ENCODE measurements at places on chromosomes 11 and 22. TPM values are rescaled to one million over a fixed set of nuclear protein-coding genes. Genes with fewer than 3 reads are reported as not detected.

The OR2AG1 gene
- not detected for total RNA-seq

The DRICH1 gene
- total RNA-seq, result 0.29 TPM

DNA sequence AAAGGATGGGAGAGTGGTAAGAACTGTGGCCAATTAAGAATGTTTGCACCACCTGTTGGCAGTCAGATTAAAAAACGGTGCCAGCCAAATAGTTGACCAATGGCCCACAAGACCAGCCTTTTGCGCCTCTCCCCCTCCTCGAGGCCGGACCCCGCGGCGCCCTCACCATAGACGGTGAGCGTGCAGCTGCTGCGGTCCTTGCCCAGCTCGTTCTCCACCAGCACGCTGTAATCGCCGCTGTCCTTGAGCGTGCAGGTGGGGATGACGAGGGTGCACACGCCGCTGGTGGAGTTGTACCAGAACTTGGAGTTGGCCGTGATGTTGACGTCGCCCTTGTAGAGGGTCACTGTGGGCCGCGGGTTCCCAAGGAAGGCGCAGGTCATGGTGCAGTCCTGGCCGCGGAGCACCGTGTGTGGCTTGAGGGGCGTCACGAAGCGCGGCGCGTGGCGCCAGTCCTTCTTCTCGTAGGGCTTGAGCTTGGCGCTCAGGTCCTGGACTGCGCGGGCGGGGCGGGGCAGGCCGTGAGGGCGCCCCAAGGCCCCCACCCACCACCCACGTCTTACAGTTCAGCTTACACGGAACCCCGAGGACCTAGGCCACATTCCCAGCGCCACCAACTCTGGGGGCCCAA, 7.2 kb downstream of the TMEM86A start:
- DNase-seq, result peak; percentile 84
- H3K36me3 ChIP-seq, result no peaks in the 10 kb centered on the region
- H3K27ac ChIP-seq, result no peak overlapping the region
- H3K4me1 ChIP-seq, result peaks cover 6% of the 10 kb centered on the region
- H3K27me3 ChIP-seq, result peaks cover 18% of the 10 kb centered on the region

DNA sequence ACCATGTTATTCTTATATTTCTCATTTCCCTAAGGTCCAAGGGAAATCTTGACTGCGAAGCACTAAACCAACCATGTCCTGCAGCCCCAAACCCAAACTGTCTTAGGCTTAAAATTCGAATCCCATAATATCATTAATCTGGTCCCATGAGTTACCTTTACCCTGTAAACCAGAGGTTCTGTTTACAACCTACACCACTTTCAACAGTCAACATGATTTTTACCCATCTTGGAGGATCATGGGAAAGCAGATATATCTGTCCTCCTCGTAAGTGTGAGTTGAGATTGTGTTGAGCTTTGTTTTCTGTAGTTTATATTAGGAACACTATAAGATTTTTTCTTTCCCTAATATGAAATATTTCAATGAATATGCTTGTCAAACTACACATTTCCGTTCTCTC, 6.4 kb downstream of the PRPF19 start:
- H3K4me1 ChIP-seq, result peaks cover 4% of the 10 kb centered on the region
- H3K4me3 ChIP-seq, result no peak overlapping the region
- H3K36me3 ChIP-seq, result peaks cover 73% of the 10 kb centered on the region
- H3K27me3 ChIP-seq, result no peaks in the 10 kb centered on the region
- DNase-seq, result no peak
- H3K27ac ChIP-seq, result no peak overlapping the region

DNA sequence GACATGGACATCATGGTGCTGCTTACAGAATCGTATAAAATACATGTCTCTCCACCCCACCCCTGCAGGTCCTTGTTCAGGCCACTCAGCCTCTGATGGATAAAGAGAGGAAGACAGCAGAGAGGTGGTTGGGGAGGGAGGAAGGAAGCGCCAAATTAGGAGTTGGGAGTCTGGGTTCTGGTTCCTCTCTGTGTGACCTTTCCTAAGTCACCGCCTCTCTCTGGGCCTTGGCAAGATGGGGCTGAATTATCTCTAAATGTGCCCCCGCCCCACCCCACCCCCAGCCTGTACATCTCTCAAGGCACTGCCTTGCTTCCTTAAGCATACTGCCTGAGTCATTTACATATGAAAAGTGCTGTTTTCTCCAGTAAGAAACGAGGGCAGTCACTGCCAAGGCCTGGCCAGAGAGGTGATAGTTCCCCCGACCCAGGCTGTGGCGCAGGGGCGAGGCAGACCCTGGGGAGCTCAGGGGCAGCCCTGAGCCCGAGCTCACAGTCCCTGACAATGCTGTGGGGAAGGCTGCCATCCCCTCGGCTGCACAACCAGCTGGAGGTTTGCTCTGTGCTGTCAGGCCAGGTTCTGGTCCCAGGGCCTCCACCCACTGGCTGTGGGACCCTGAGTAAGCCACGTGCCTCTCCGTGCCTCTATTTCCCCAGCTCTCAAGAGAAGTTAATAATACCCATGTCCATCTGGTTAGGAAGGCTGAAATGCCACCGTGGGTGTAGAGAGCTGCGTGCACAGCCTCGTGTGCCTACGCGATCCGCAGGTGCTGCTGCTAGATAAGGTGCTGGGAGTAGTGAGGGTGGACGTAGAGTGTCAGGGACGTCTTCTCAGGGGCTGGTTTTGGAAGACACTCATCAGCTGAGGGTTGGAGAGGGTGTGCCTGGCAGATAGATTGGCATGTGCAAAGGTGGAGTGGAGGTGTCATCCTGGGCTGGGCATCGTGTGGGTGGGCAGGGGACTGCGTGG, 55.3 kb downstream of the CACNA1I start:
- no peak overlapping the region for H3K4me3 ChIP-seq
- peaks cover 23% of the 10 kb centered on the region for H3K27me3 ChIP-seq
- no peaks in the 10 kb centered on the region for H3K4me1 ChIP-seq
- DNase-seq, result peak; percentile 68
- no peaks in the 10 kb centered on the region for H3K36me3 ChIP-seq

GRCh38 chr11:33390944-33391892, 134.0 kb downstream of the HIPK3 start:
- no peak overlapping the region for H3K4me3 ChIP-seq
- H3K27me3 ChIP-seq, result no peaks in the 10 kb centered on the region
- DNase-seq, result peak; percentile 71
- no peaks in the 10 kb centered on the region for H3K36me3 ChIP-seq
- no peaks in the 10 kb centered on the region for H3K4me1 ChIP-seq

DNA sequence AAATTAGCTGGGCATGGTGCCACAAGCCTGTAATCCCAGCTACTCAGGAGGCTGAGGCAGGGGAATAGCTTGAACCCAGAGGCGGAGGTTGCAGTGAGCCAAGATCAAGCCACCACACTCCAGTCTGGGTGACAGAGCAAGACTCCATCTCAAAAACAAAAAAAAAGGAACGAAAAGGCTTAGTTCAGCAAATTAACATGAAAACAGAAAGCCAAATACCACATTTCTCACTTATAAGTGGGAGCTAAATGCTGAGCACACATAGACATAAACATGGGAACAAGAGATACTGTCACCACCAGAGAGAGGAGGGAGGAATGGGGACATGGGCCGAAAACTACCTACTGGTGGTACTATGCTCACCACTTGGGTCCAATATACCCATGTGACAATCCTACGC, 38.6 kb downstream of the SCGB1A1 start:
- no peak for DNase-seq
- H3K27ac ChIP-seq, result no peak overlapping the region
- no peaks in the 10 kb centered on the region for H3K36me3 ChIP-seq
- H3K4me1 ChIP-seq, result peaks cover 26% of the 10 kb centered on the region
- no peak overlapping the region for H3K4me3 ChIP-seq

GRCh38 chr11:121555121-121555520, 102.4 kb upstream of the SORL1-AS1 start:
- DNase-seq, result no peak
- H3K27ac ChIP-seq, result no peak overlapping the region
- H3K36me3 ChIP-seq, result no peaks in the 10 kb centered on the region
- H3K4me3 ChIP-seq, result no peak overlapping the region

DNA sequence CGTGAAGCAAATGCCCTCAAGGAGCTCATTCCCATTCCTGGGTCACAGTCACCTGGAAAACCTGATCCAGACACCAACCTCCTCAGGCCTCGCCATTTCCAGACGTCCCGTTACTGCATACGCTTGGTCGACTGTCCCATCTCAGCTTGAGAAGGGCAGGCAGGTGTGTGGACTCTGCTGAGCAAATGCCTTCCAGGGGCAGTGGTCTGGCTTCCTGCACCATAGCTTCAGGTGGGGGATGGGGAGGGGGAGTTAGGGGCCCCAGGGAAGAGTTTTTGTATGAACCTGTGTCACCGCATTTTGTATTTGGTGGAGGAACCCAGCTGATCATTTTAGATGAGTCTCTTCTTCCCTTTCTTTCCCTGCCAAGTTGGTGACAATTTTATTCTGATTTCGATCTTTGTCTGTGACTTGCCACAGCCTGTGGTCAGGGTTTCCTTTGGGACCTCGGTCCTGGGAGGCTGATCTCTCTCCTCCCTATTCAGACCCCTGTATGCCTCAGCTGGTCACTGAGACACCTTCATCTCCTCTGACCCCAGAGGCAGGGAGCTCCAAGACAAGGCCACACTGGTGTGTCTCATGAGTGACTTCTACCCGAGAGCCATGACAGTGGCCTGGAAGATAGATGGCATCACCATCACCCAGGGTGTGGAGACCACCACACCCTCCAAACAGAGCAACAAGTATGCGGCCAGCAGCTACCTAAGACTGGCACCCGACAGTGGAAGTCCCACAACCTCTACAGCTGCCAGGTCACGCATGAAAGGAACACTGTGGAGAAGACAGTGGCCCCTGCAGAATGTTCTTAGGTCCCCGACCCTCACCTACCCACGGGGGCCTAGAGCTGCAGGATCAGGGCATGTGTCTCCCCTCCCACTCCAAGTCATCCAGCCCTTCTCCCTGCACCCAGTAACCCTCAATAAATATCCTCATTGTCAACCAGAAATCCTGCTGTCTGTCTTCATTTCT, 22.9 kb downstream of the IGLL5 start:
- H3K27me3 ChIP-seq, result peaks cover 6% of the 10 kb centered on the region
- no peaks in the 10 kb centered on the region for H3K4me1 ChIP-seq
- no peak overlapping the region for H3K4me3 ChIP-seq

Measured in osteoblast (primary cell).